M059J (cell line): ENCODE measurements at places on chromosomes 1 and 21. TPM values are rescaled to one million over a fixed set of nuclear protein-coding genes. Genes with fewer than 3 reads are reported as not detected.

GRCh38 chr1:46236882-46237281 lies 10.7 kb upstream of the RAD54L start:
- no peak for DNase-seq

DNA sequence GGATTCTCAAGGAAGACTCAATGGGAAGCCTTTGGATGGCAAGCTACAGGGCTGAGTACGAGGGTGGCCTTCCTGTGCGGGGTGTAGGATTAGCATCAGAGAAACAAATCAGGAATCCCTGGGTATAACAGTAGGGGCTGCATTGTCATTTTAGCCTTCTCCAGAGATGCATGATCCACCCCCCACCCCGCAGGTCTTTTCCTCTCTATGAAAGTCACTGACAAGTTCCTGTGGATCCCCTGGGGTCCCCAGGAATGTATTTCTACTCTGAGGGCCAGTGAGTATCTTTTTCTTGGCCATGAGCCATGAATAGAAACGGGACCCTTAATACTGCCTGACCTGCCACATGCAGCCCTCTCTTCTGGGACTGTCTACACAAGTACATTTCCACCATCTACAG lies 473.0 kb upstream of the VAMP3 start:
- DNase-seq: no peak

DNA sequence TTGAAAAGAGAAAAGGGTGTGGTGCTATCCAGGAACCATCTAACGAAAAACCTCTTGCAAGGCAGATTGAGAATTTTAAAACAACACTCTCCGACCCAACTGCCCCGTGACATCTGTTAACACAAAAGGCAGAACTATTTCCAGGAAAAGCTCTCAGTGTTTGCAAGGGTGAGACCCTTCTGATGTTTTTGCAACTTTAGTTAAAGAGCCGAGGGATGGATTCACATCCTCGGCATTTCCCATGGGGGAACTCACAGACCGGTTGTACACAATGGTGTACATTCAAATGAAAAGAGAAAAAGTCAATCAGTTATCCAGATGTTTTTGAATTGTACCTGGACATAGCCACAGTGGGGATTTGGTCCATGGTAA lies 120.0 kb downstream of the NGF start:
- no peak for DNase-seq

- DNase-seq: no peak
Observed at GRCh38 chr1:192810253-192810880, 1.5 kb downstream of the RGS2 start.

- DNase-seq: no peak
Observed at GRCh38 chr1:47618222-47618720, 180.4 kb downstream of the FOXD2 start.

GRCh38 chr1:167332503-167332902 lies 111.8 kb downstream of the POU2F1 start:
- DNase-seq: no peak

DNA sequence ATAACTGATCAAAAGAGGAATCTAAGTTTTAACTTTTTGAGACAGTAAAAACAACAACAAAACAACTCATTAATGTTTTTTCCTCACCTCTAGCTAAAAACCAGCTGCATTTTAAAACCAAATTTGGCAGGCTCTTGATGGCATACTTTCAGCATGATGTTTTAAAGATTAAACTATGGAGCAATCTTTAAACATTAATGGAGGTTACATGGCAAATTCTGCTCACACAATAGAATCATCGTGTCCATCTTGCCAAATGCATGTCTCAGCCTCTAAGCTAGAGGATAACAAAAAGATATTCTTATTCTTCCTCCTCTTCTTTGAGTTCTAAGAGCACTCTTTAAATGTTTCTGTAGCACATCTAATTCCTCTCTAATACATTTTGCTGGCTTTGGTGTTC lies 579.8 kb upstream of the PKN2 start:
- no peak for DNase-seq

- no peak for DNase-seq
Observed at GRCh38 chr1:121444096-121444495, 259.3 kb downstream of the SRGAP2C start.

DNA sequence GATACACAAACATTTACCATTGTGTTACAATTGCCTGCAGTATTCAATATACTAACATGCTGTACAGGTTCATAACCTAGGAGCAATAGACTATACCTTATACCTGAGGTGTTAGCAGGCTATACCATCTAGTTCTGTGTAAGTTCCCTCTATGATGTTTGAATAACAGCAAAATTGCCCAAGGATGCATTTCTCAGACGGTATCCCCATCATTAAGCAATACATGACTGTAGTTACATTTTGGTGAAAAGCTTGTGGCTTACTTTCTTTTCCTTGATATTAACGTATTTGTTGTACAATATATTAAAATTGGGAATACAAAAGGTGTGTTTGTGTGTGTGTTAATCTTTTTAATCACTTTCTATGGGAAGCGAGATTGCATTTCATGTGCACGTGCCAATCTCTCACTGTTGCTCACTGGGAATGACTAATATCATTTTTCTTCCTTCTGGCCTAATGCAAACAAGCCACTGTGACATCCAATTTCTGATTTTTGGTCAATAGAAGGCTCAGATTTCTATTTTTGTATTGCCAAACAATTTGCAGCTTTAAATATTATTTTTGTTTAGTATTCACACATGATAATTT lies 36.7 kb upstream of the WLS start:
- no peak for DNase-seq

- peak; percentile 76 for DNase-seq
Observed at GRCh38 chr1:209583408-209583807, at the start of gene CAMK1G. Gene CAMK1G (plus strand): TSS chr1:209583714. CDS start chr1:209594984, 11,270 bp downstream.

- DNase-seq: peak; percentile 20
Observed at GRCh38 chr1:222736972-222737371, at the start of gene FAM177B. Gene FAM177B (plus strand): TSS chr1:222737202. CDS start chr1:222746546, 9,344 bp downstream.

DNA sequence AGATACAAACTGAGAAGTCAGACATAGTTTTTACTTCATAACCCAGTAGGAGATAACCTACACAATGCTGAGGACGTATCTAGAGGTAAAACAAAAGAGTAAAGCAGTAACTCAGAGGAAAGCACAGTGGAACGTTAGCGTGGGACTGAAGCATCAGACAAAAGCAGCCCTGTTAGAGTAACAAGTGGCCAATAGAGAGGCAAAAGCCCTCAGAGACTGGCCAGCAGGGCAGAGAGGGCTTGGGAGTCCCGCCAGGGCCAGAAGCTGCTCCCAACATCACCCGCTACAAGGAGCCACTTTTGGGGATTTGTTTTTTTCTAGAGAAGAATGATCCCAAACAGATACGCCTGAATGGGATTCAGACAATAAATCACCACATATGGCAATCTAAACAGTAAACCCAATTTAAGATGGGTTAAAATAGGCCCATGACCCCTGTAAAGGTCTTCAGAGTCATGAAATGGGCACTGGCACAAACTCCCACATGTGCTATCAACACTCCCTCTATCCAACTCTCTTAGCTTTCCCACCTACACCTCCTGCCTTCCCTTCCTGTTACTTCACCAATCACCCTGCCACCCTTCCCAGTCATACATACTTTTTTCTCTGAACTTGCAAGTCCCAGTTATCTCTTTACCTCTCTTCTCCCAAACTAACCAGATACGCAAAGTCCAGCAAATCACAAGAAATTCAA lies 17.2 kb downstream of the TADA1 start:
- DNase-seq: no peak

- no peak for DNase-seq
Observed at GRCh38 chr1:6279066-6279465, 18.2 kb upstream of the GPR153 start.

DNA sequence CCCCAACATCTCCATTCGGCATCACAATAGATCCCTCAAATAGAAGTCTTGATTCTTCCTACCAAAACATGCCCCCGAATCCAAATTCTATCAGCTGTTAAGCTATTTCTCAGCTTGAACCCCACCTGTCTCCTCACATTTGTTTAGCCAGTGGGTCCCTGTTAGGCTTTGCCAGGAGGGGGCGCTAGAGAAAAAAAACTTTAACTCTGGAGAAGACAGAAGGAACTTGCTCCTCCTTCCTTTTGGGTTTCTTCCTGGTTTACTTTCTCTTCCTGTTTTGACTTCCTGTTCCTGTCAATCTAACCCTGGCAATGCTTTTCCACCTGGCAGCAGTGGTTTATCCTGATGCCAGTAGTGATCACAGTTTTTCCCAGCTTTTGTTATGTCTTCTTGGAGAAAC lies 95.6 kb upstream of the KCNK1 start:
- DNase-seq: peak; percentile 63

DNA sequence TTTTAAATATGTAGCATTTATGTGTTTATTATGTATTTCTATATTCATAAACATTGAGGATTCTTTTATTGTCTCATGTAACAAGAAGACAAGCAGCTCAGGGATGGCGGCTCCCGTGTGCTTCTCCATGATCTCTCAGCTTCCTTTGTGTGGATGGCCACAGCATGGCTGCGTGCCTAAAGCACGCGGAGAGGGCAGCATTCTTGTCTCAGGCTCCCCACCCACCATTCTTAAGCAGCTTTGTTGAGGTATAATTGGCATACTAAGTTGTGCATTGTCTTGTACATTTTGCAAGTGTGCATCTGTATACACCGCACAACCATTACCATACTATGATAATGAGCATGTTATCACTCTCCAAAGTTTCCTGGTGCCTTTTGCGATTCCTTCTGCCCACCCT lies 81.6 kb downstream of the CAMTA1 start:
- no peak for DNase-seq

GRCh38 chr1:37437087-37437486 lies 37.3 kb upstream of the ZC3H12A start:
- no peak for DNase-seq

IGSF21 gene
- total RNA-seq: not detected in 2 replicates

SLC6A9 gene
- total RNA-seq: 2.1 and 5.1 TPM in 2 replicates

VAV3 gene
- 72.8 and 96.6 TPM in 2 replicates for total RNA-seq

SLAMF7 gene
- total RNA-seq: 3.9 and 7.8 TPM in 2 replicates

TRIM58 gene
- not detected in 2 replicates for total RNA-seq

CFAP141 gene
- total RNA-seq: not detected in 2 replicates

PTPRF gene
- total RNA-seq: 17.0 and 31.1 TPM in 2 replicates
